NCI-H187 treated with DMSO at 0.1 percent for 48 hours (cell line): ENCODE measurements at places on chromosomes 11 and 22.

DNA sequence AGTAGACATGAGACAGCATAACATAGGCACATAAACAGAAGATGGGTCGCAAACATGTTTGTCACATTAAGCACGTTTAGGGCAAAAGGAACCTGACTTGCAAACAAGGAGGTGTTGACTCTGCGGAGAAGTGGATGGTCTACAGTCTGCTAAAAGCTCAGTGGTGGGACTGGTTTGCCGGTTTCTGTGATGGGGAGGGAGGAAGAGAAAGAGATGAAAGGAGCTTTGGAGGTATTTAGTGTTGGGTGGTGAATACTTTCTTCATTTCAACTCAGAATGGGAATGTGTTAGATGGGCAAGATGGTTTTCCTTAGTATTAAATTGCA, 191.4 kb upstream of the SORL1-AS1 start:
- DNase-seq, result no peak

GRCh38 chr11:125505492-125506080, 9.5 kb upstream of the FEZ1 start:
- DNase-seq, result no peak

DNA sequence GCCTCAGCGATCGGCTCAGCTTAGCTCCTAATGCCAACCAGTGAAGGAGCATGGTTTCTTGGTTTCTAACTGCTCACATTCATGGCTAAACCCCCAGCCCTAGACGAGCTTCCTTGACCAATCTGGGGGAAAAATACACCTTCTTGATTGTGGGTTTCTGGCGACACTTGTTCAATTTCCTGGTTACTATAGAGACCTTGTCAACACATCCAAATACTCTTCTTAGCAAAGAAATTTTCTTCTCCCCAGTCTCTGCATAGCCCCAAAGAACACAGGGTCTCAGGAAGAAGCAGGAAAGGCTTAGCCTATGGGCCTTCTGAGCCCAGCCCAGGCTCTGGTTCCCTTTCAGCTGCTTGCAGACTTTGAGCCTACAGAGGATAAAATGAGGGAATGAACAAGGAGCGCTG, 88.5 kb upstream of the SYT13 start:
- DNase-seq, result no peak

GRCh38 chr11:26994631-26995095, 751 bp downstream of the FIBIN start:
- no peak for DNase-seq

DNA sequence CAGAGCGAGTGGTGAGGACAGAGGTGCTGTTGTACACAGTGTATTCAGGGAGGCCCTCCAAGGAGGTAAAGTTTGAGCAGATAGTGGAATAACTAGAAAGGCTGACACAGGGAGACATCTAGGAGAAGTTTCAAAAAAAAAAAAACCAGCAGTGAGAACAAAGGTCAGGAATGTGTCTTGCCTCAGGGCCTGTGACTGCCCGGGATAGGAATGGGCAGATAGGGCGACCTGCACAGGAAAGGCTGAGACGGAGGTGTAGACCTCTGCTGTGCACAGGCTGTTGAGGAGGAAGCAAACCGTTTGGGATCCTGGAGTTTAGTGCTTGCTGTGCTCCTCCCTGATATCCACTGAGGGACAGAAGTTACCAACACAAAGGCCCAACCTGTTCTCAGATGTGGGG, 406.5 kb upstream of the B3GAT1 start:
- no peak for DNase-seq

DNA sequence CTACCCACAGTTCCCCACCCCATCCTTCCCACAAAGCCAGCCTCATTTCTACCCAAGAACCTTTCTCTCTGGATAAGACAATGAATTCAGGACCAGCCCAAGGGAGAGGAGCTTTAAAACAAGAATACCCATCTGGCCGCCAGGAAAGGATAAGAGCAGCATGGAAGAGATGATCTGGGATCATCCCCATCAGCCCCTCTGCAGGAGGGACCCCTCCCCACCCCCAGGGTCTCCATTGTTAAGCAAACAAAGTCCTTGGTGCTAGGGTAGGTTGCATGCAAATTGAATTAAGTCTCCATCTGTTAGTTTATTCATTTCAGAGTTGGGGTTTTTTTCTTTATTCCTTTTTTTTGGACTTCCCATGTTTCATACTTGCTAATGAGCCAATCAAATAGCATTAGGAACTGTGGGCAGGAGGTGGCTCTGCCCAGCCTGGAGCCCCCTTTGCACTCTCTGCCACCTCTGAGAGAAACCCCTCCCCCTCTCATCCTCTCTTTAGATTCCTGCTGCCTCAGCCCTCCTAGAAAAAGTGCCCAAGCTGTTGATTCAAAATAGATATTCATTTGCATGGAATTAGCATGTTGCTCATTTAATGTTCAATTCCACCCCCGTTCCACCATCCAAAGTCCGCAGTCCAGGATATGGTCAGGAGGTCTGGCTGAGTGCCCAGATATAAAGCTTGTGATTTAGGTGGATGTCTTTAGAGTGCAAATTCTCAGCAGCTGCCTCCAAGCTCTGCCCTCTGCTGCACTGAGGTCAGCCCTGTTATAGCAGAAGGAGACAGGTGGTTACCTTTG, 138.5 kb upstream of the NCAM1 start:
- DNase-seq, result no peak

- no peak for DNase-seq
Observed at GRCh38 chr11:44942029-44942955, 8.4 kb downstream of the TP53I11 start.

- no peak for DNase-seq
Observed at GRCh38 chr11:1868636-1869291, 15.9 kb downstream of the LSP1 start.

DNA sequence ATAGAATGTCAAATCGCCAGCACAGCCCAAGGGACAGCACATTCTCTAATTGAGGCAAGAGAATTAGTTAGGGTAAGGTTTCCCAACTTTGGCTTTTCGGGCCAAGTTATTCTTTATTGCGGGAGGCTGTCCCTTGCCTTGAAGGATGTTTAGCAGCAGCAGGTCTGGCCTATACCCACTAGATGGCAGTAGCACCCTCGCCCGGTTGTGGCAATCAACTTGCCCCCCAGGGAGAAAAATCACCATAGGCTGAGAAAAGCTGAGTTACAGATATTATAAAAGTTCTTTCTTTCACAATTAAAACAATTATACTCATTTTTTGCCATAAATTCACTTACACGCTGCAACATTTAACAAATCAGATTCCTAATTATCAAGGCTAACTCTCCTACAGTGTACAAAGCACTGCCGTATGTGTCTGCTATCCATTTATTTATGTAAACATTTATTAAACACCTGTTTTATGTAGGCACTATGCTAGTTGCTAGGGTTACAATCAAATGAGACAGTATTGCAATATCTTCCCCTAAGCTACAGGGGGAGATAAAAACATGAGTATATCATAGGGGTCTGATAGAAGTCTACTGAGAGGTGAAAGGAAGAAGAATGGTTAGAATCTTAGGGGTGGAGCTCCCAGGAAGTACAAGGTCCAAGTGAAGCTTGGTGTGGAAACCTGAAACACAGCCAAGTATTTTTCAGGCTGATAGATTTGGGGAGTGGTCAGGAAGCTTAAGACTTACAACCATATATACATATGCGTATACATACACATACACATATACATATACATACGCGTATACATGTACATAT, 452.3 kb downstream of the RAB38 start:
- no peak for DNase-seq

DNA sequence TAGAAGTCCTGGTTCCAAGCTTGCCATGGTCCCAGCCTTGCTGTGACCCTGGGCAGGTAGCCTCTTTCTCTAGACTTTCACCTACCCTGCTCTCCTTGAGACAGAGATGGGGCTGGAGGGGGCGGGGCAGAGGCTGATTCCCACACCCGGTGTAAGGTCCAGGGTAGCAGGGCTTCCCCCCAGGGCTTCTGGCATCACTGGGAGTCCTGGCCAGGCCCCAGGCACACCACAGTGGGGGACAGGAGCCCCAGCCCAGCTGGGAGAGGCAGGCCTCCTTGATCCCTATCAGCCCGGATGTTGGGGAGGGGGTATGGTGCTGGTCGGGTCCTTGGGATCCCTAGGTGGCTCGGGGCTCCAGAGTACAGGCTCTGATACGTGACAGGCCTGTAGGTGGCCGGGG, 1.7 kb upstream of the NUDT8 start:
- no peak for DNase-seq

DNA sequence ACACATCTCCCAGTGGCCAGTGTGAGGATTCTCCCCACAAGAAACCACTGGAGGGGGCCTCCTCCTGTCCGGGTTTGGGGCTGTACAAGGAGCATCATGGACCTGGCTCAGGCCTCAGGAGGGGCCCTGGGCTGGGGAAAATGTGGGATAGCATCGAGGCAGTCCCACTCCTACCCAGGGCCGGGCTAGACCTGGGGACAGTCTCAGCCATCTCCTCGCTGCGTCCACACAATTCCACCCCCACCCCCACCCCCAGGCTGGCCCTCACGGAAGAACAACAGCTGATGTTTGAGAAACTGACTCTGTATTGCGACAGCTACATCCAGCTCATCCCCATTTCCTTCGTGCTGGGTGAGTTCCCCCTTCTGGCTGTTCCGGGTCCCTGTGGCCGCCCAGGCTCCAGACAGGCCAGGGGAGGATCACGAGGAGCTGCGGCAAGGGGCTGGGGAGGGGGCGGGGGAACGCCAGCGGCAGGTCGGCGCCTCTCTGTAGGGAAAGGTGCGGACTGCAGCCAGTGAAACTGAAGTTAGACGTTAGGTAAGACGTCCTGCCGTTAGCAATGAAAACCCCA, 4.8 kb downstream of the BEST1 start:
- no peak for DNase-seq

GRCh38 chr11:81887671-81888070, 846.0 kb downstream of the FAM181B start:
- DNase-seq, result no peak

DNA sequence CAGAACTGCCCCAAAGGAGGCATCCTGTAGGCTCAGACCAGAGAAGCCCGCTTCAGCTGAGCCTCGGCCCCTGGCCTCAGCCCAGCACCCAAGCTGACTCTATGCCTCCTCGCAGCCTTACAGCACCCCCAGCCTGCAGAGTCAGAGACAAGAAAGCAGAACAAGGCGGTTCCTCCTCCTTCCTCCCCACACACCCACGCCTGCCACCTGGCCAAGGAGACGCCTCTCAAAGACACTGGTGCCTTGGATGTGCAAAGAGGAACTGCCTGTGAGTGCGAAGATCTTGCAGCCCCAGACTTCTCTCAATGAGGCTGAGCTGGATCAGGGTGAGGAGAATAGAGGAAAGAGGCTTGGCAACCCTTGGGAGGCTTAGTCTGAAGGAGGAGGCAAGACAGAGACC, 60.2 kb downstream of the PDE2A start:
- DNase-seq, result no peak

DNA sequence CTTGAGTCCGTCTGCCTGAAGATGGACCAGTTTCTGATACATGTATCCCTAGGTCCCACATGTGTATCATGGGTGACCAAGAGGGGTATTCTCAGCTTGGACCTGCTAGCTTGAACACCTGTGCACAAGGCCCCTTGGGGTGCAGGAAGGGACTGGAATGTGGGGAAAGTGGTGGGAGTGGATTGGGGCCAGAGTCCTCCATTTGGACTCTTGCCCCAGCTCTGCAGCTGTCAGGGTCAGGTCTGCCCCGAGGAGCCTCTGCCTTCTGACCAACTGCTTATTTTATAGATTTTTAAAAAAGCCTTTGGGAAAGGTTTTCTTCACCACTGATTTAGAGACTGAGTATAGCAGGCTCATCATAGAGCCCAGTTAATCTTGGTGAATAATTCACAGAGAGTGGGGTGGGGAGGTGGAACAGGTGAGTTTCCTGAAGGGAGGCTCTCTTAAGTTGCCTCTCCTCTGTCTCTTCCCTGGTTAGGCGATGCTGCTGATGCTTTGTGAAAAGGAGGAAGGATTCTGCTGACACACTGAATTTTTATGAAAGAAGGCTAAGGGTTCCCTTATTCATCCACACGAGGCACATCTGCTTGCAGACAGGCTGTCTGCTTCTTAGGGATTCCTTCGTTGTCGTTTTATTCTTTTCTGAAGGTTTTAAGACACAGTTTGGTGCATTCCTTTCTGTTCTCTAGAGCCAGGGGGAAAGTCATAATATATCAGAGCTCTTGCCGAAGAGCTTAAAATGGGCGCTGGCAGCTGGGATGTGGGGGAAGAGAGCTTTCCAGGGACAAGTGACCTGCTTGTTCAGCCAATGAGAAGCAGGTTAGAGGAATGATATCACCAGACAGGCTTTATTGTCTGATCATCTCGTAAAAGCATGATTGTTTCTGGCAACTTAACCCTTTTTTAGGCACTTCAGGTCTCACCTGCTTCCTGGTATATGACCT, 19.9 kb downstream of the TRIM44 start:
- peak; percentile 78 for DNase-seq

DNA sequence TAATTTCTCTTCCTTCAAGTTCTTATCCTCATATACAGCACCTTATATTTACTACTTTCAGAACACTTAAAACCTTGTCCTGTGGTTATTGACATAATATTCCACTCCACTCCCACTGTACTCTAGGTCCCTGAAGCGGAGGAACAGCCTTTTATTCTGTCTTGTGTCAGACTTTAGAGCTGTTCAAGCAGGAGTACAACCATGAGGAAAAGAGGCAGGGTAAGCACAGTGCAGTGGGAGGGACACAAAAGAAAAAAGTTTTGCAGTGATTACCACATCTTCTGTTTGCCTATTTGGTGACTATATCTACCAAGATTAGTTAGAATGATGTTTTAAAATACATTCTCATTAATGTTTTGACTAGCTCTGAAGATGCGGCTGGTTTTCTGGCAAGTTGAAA, 122.0 kb upstream of the CEP126 start:
- DNase-seq, result no peak

GRCh38 chr11:60625262-60625661, 74.2 kb upstream of the MS4A8 start:
- no peak for DNase-seq

DNA sequence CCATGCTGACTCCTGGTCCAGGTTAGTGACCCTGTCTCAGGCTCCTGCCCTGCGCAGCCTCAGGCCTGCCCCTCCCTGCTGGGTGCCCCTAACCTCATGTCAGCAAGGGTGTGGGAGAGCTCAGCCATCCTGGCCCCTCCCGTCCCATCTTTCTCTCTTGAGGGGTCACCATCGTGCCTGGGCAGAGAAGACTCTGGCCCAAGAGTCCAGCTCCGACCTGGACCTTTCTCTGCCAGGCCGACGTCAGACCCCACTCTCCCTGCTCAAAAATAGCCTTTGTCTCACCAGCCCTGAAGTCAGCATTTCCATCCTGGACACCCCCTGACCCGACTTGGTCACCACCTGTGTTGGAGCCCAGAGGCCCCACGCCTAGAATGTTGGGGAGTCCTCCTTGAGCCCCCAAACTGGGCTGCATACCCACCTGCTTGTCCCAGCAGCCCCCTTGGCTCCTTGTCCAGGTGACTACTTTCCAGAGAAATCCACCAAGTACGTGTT, 4.9 kb downstream of the SCGB1C1 start:
- no peak for DNase-seq
